NCI-H2171 (cell line): ENCODE measurements at places on chromosomes 3 and 15.

- no peak for DNase-seq
Measured at GRCh38 chr15:78762985-78763795, 48.1 kb downstream of the ADAMTS7 start.

GRCh38 chr3:177141899-177142646 is 55.2 kb downstream of the TBL1XR1 start:
- DNase-seq = no peak

DNA sequence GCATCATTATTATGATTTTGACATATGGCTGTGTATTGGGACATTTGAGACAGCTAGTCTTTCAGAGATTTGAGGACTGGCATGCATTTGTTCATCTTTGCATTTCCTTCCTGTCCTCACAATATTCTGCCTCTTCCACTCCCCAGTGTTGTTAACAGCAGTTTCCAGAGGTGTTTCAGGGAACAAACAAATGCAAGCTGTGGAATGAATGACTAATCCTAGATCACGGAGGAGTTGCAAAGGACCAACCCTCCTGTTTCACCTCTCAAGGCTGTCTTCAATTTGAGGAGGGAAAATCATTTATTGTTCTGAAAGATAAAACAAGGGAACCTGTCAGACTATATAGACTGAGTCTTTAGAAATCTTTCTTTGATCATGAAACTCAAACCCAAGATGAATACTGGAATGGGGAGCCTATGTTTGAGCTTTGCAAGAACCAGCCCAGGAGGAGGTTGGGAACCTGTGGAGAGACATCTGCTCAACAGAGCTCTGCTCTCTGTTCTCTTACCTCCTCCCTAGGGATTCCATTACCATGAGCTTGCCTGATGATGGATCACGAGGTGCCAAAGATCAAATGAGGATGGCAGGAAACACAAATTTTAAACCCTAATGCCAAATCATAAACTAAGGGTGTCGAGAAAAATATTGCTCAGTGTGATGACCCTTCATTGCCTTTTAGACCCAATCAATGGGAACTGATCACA is 68.5 kb downstream of the SLC7A14 start:
- peak; percentile 63 for DNase-seq

- no peak for DNase-seq
Measured at GRCh38 chr3:70138606-70139005, 139.1 kb downstream of the SAMMSON start.

DNA sequence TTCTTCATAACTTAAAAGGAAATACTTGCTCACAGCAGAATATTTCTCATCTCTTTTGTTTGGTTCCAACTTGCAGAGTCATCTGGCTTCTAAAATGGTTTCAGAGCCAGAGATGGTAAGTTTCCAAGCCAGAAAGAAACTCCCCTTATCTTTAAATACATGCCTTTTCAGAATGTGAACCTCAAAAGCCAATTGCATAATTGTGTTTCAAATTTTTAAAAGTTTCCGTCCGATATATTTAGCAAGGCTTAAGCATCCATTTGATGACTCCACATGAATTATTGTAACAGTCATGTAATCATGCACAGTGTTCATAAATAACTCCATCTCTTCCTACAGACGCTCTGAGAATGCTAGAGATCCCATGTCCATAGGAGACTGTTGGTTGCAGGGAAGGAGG is 40.6 kb upstream of the C3orf80 start:
- DNase-seq = no peak

DNA sequence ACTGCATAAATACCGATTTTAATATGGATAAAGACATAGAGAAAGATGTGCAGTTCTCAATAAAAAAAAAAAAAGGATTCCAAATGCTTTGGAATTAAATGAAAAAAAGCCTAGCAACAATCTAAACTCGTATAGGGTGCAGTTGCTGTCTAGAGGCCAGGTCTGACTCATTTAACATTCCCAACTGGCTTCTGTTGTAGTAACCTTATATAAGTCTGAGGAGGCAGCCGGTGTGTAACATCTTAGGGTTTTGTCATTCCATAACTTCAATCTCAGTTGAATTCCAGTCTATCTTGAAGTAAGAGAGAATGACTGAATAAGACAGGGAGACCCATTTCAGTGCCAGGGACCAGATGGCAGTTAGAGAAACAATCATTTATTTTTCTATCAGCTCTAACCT is 6.5 kb downstream of the PDCD10 start:
- no peak for DNase-seq

DNA sequence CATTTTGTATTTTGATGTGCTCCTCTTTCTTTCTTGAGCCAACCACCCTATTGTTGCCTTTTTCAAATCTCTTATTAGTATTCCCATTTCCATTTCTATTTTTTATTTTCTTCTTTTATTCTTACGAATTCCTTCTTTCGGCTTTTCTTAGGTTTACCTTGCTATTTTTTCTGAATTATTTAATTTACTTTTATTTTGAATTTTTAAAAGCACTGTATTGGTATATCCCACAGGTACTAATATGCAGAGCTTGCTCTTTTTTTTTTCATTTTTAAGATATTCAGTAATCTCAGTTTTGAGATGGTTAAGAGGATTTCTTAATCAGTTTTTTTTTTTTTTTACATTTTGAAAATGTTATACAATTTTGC is 18.4 kb upstream of the MCF2L2 start:
- DNase-seq = no peak

- no peak for DNase-seq
Measured at GRCh38 chr3:73491287-73491662, 133.5 kb downstream of the PDZRN3 start.

DNA sequence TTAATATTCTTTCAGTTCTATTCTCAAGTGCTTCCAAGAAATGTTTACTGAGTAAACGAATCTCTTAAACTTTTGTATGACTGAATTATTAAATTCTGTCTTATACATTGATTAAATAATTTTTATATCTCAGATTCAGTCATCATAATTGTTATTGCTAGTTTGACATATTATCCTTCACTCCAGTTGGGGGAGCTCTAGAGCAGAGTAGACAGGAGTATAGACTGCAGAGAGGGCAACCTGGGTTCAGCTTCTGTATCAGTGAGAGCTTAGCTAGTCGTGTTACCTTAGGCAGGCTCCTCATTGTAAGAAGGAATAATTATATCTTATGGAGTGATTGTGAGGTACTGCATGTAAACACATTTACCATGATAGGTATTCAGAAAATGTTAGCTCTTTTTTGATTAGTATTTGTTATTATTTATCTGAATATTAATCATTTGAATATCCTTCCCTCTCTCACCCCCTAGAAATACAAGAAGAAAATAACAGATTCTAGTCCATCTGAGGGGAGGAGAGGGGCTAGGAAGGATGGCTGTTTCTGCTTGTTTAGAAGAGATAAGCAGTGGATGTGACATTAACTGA is 31.0 kb upstream of the ZCWPW2 start:
- DNase-seq = peak; percentile 31

DNA sequence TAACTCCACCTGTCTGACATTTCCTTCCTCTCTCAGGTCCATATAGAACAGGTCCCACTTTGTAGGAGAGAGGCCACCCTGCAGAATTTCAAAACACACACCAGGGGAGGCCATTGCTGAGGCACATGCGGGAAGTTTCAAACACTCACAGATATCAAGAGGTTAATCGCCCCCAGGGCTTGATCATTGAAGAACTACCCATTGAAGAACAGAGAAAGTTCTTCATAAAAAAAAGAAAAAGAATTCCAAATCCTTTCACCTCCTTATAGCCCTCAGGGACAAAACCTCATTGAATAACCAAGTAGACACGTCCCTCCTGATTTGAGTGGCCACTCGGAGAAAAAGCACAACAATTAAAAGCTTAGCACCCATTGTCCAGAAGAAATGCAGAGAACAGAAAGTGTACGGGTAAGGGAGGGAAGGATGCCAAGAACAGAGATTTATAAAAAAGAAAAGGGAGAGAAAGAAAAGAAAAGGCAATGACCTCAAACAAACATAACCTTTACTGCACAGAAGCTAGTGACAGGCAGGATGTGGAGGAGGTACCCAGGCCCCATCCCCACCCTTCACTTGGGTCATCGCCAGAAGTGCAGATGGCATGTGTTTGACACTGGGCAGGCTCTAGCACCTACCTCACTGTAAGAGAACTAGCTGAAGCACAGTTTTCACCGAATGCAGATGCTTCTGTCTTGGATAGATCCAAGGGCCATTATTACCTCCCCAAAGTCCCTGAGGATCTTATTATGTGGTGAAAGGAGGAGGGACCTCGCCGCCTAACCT is 112.3 kb upstream of the HES1 start:
- DNase-seq = peak; percentile 91
